ENCODE measurements at places on chromosomes 2 and 18.

DNA sequence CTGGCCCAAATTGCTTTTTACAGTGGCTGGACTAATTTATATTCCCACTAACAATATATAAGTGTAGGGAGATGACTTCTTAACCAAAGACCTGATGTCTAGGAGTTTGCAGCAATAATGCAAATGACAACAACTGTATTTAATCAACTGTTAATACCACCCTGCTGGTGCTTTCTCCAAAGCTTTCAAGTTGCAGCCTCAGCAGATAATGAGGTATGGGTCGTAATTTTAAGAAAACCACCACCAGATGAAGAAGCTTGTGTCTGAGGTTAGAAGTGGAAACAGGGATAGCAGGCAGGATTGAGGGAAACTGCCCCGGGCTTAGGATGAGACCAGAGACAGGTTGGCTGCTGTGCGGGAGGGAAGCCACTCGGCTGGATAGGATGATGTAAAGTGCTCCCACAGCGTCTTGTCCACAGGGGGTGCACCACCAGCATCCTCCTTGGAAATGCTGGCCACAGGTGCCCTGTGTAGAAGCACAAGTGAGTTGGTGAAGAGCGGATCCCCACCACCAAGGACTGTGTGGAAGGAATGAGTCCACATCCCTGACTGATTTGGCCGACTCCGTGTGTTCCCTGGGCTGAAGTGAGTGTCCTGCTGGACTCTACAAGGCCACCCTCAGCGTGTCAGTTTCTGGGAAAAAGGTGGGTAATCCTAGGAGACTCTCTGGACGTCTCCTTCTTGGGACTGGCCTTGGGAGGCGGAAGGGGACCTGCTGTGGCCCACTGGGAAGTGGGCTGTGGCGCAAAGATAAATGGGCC is 76.1 kb upstream of the SMAD2 start:
- no peak for DNase-seq

- DNase-seq: no peak
These were observed 6.4 kb upstream of the TNS1 start for GRCh38 chr2:218009231-218009630.

DNA sequence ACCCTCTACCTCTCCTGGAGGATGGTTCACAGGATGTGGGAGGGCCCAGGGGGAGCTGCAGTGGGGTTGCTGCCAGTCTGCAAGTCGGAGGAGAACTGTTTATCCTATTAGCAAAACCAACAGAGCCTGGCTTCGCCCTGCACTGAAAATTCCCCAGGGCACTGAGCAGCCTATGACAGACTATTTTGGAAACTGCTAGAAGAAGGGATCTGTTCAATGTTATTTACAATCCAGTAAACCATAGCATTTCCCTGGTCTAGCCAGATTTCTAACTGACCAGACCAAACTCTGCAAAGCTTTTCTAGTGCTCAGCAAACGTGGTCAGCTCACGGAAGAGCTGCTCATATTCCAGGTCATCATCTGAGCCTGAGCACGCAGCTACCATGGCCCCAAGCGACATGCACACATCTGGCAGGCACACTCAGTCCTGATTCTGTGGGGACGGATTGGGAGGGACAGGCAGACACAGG is 64.8 kb upstream of the PID1 start:
- no peak for DNase-seq

DNA sequence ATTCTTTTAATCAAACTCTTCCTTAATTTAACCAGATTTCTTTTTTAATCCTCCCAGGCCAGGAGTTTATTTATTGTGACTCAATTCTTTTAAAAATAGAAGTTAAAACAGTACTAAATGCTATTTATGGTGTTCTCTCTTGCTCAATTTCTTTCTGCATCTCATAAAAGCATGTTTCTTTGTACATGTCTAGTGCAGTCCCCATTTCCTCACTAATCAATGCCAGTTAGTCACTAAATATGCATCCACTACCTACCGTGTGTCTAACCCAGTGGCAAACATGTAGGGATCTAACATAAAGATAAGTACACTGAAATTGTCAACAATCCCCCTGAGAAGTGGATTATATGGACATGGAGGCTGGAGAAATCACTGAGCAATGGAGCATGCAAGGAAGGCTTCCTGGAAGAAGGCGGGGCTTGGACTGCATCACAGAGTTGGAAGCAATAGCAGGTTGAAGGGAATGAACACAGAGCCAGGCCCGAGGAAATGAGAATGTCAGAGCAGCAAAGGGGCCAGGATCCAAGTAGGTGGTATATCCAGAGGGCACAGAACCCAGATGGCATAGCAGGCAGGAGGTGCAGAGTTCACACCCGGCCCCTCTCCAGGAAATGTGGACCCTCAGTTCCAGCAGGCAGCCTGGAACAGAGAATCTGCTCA is 105.3 kb upstream of the FOSL2 start:
- DNase-seq: no peak

GRCh38 chr2:211545582-211545981 is 989.2 kb downstream of the CPS1 start:
- no peak for DNase-seq

DNA sequence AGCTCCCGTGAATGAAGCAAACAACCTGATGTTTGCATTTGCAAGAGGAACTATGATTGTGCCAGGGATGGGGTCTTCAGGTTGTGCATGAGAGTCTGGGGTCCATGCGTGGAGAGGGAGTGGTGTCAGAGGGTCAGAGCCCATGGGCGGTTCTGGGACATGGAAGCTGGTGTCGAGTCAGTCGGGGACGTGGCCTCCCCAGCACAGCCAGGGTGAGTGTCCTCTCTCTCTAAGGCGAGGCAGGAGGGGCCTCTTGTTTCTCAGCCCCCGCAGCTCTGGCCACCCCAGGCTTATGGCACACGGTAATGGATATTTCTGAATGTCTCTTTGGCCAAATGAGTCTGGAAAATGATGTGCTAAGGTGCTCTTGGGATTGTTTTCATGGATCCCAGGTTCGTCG is 118.6 kb downstream of the RTP5 start:
- DNase-seq: no peak

- peak; percentile 5 for DNase-seq
These were observed 98.6 kb upstream of the CABLES1 start for GRCh38 chr18:23036660-23037201.

GRCh38 chr2:88195246-88195645 is 25.1 kb downstream of the THNSL2 start:
- DNase-seq: no peak

GRCh38 chr2:202560200-202560599 is 74.6 kb upstream of the FAM117B start:
- DNase-seq: no peak

DNA sequence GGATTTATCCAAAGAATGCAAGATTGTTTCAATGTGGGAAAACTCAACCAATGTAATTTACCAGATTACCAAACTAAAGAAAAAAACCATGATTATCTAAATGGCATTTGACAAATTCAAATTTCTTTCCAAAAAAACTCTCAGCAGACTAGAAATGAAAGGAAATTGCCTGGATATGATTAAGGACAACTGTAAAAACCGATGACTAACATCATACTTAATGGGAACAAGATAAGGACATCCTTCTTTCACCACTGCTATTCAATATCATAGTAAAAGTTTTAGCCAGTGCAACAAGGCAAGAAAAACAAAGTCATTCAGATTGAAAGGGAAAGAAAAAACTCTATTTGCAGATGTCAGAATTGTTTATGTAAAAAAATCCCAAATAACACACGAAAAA is 4.4 kb upstream of the CCDC150 start:
- DNase-seq: no peak

DNA sequence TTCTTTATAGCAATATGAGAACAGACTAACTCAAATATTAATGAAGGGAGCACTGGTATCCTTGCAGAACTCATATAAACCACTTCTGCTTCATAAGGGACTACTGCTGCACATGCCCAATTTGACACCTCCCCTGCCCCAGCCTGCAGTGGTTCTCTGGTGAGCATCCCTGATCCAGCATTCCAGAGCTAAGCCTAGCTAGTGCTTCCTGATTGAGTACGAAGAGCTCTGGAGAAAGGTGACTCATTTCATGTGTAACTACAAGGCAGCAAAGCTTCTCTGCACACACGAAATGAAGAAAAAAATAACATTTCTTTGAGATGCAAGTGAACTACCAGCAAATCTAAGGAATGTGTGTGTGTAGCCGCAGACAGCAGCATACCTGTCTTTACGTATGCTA is 22.8 kb upstream of the ADNP2 start:
- DNase-seq: peak; percentile 48

- DNase-seq: no peak
These were observed 162.8 kb downstream of the ZNF407 start for GRCh38 chr18:74760436-74760835.

GRCh38 chr2:179932786-179933185 is 71.4 kb upstream of the ZNF385B start:
- peak; percentile 24 for DNase-seq

GRCh38 chr2:8608411-8608954 is 73.4 kb upstream of the ID2 start:
- no peak for DNase-seq

- DNase-seq: no peak
These were observed 2.1 kb downstream of the ATAD2B start for GRCh38 chr2:23924589-23925359.

DNA sequence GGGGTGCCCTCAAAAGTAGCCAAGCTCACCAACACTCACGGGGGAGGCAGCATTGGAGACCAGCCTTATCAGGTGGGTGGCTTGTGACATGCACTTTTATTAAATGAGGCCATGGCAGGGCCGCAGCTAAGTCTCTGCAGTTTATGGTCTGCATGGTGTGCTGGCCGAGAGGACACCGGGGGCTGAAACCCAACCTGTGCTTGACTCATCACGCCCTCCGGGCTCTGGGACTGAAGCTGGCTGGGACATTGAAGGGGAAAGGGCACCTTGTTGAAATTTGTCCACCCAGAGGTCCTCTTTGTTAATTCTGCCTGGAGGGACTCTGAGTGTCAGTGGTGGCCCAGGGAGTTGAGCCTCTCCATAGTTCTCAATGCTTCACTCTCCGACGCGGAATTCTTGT is 17.7 kb upstream of the NTSR2 start:
- DNase-seq: no peak

- DNase-seq: no peak
These were observed 102.8 kb upstream of the PPP1CB start for GRCh38 chr2:28648671-28649395.

Data from NCI-H226 (cell line).